ENCODE measurements at places on chromosomes 16 and 17.
A peak's percentile ranks its signal among the peaks of the same experiment; 100 is the strongest.

DNA sequence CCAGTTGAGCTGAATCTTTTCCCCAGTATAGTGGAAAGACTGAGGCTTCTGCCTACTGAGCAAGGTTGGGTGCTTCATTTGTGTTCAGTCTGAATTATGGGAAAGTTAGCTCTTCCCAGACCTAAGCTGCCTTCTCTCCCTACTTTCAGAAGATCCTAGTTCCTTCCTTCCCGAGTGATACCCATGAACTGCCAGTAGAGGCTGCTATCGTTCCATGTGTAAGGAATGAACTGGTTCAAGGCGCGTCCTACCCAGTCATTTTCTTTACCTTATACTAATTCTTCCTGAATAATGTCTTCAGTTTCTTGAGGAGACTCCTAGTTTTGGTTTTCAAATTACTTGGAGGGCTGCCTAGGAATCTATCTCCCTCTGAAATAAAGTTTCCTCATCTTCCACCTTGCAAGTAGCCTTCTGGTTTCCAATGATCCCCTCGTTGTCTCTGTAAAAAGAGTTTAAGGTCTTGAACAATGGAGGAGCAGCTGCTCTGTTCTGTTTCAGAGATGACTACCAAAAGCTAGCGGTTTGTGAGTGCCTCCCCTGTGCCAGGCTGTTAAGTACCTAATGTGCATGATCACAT is 934 bp upstream of the AOC2 start:
- DNase-seq: peak; percentile 72

DNA sequence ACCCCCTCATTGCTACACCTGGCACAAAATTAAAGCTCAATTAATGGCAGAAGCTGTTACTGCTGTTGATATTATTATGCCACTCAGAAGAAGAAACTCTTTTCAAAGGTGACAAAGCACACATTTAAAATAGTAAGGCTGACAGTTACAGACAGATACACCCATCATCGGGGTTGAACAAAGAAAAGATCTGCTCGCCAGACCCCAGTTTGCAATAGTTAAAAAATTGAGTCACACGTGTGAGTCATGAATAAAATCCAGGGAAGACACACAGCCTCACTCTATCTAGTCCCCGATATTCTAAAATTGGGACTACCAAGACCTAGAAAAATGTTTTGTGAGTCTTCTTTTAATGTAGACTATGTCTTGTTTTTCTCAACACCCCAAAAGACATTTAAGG is 330.0 kb upstream of the SOX9 start:
- DNase-seq: no peak

- DNase-seq: no peak
These were observed 20.6 kb downstream of the HS3ST3B1 start for GRCh38 chr17:14321476-14321949.

GRCh38 chr16:72247821-72248253 is 75.9 kb upstream of the PMFBP1 start:
- DNase-seq: no peak

DNA sequence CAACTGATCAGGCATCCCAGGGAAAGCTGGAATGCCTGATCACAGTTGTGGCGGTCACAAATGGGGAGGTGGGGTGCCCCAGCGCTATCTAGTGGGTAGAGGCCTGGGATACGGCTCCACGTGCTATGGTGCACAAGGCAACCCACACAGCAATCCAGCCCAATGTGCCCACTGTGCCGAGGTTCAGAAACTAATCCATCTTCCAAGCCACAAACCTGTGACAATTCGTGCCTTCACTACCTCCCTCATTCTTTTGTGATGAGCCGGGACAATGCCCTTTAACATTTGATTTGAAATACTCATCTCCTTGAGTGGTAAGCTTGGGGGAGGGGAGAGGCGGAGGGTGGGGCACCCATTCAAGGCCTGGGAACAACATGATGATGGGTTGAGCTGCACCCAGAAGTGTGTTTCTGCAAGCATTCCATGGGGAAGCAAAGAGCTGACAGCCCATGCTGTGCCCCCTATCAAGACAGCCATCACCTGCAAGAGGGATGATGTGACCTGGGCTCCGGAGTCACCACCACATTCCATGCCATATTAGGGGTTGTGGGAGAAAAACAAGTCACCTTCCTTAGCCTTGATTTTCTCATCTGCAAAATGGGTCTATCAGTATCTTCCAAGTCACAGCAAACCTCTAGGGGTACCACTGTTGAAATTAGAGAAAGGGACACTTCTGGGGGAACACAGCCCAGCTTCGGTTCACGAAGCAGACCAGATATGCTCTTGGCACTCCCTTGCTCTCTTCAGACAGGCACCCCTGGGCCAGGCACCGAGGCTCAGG is 3.7 kb downstream of the ELOB start:
- no peak for DNase-seq

GRCh38 chr17:50693036-50693682 is 14.6 kb downstream of the ANKRD40 start:
- DNase-seq: no peak

- DNase-seq: no peak
These were observed 107.6 kb downstream of the BANP start for GRCh38 chr16:88058817-88059216.

GRCh38 chr16:69831212-69832123 is 69.3 kb downstream of the WWP2 start:
- DNase-seq: no peak

- DNase-seq: no peak
These were observed 5.8 kb upstream of the ZNF23 start for GRCh38 chr16:71467810-71468209.

DNA sequence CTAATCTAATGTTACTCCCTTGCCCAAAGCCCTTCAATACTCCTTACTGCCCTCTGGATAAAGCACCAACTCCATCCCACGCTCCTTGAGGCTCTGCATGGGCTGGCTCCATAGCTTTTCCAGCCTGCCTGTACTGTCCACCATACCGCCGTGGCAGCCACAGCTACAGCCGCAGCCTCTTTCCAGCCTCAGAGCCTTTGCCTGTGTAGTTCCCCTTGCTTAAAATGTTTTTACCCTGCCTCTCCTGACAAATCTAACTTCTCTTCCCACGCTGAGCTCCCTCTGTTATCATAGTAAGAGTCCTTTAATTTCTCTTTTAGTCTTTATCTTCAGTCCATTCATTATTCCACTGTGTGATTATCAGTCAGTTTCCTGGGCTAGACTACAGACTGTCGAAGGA is 22.0 kb downstream of the TEX14 start:
- DNase-seq: no peak

- DNase-seq: no peak
These were observed 78.1 kb upstream of the ZFHX3 start for GRCh38 chr16:73125850-73126524.

DNA sequence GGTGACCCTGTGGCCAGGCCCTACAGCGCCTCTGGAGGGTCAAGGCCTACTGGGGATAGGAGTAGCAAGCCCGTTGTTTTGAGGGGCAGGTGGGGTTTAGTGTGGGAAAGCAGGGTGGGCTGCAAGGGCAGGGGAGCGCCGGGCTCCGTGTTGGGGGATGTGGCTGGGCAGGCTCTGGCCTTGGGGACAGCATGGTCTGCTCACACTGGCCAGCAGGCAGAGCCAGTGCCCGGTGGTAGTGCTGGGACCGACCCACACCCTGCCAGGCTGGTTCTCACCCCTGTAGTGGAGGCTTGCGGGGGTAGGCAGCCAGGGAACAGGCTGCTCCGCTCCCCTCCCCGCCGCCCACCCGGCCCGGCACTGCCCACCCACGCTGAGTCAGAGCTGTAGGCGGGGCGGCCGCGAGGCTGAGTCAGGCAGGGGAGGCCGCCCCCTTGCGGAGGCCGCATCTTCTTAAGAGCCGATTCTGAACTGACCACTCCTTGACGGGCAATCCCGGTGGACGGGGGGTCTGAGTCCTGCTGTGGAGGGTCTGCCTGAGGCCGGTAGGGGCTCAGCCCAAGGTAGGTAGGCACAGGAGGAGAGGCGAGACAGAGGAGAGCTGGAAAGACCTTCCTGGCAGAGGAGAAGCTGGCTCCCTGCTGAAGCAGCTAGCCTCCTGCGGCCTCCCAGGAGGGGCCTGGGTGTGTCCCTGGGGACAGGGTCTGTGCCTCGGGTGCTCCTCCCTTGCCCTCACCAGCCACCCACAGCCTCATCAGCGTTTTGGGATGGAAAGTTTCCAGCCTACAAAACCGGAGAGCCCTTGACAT is 62.4 kb downstream of the BAIAP2 start:
- no peak for DNase-seq

- DNase-seq: no peak
These were observed 72.9 kb downstream of the IL21R start for GRCh38 chr16:27474921-27475320.

All from NCI-H774 (cell line).